ENCODE measurements at places on chromosomes 6 and 20.

- DNase-seq = no peak
Measured at GRCh38 chr6:146289816-146290588, 253.6 kb upstream of the RAB32 start.

DNA sequence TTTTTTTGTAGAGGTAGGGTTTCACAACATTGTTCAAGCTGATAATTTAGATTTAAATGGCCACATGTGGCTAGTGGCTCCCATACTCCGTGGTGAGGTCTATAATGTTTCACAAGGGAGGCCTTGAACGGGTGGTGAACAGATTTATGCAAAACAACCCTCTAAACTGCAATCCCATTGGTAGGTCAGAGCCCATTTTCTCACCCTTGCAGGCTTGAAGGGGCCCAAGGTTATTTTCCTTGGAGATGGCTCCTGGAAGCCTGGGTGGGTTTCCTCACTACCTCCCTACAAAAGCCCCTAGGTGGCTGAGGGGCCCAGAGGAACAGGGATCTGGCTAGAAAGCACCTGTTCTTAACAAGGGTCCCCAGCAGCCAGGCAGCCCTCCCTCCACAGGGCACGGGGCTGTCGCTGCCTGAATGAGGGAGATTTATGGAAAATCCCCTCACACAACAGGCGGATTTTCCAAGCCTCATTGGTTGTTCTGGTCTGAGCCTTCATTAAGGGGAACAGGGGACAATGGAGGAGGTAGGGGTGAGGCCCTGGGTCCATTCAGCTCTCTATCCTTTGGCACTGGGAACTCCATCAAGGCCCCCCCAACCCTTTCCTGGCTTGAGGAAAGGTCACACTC lies 64.6 kb downstream of the VEGFA start:
- DNase-seq = no peak

DNA sequence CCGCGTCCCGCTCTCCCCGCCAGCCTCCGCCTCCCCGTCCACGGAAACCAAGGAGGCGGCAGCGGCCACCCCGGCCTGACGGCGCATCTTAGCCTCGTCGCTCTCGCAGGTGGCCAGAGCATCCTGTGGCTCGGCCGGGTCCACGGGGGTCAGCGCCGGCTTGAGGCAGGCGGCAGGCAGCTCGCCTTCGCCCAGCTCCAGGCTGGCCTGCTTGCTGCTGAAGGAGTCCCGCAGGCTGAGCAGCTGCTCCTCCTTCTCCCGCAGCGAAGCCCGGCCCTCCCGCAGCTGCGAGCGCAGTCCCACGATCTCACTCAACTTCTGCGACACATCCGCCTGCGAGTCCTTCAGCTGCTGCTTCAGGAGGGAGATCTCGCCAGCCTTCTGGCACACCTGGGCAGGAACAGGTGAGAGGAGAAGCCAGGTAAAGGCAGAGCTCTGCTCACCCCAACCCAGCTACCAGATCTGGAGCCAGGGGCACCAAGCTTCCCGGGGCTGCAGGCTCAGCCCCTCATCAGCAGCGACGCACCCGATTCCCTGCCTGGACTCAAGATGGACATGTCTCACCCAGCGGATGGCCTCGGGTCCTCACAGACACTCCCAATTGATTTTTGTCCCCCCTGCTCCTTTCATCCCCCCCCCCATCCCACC lies 5.2 kb upstream of the FASTKD5 start:
- no peak for DNase-seq

GRCh38 chr6:24833711-24834386 lies 35.1 kb upstream of the ARMH2 start:
- no peak for DNase-seq

- peak; percentile 37 for DNase-seq
Measured at GRCh38 chr20:52683761-52684160, 288.4 kb upstream of the TSHZ2 start.

- no peak for DNase-seq
Measured at GRCh38 chr20:19889011-19889953, 127.9 kb upstream of the NAA20 start.

- no peak for DNase-seq
Measured at GRCh38 chr6:34549026-34549803, 6.9 kb downstream of the SPDEF start.

- DNase-seq = no peak
Measured at GRCh38 chr6:142631517-142632385, 313.2 kb downstream of the HIVEP2 start.

DNA sequence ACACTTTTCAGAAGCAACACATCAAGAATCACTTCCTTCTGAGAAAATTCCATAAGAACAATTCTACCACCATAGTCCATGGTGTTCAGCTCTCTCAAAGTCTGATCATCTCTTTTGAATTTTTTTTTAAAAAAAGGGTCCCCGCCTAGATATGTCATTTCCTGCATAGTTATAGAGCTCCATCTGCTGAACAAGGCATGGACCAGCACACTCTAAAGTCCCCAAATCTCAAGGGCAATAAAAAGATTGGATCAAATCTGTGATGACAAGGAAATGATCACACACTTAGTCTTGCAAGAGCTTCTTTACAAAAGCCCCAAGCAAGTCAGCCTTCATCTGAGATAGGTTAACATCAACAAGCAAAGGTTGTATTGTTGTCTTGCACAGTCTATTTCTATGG lies 100.7 kb upstream of the STMND1 start:
- DNase-seq = no peak

GRCh38 chr20:44057698-44058675 lies 129.0 kb downstream of the JPH2 start:
- peak; percentile 27 for DNase-seq

- no peak for DNase-seq
Measured at GRCh38 chr6:140178520-140178919, 804.1 kb upstream of the CITED2 start.

- DNase-seq = no peak
Measured at GRCh38 chr6:154937306-154938220, 57.6 kb upstream of the TIAM2 start.

GRCh38 chr6:149913540-149914240 lies 9.2 kb downstream of the RAET1G start:
- no peak for DNase-seq

- no peak for DNase-seq
Measured at GRCh38 chr6:36357872-36358225, 21.2 kb upstream of the BNIP5 start.

- no peak for DNase-seq
Measured at GRCh38 chr6:90118069-90118468, 178.6 kb downstream of the BACH2 start.

- DNase-seq = no peak
Measured at GRCh38 chr6:169115632-169116031, 138.0 kb downstream of the THBS2 start.

DNA sequence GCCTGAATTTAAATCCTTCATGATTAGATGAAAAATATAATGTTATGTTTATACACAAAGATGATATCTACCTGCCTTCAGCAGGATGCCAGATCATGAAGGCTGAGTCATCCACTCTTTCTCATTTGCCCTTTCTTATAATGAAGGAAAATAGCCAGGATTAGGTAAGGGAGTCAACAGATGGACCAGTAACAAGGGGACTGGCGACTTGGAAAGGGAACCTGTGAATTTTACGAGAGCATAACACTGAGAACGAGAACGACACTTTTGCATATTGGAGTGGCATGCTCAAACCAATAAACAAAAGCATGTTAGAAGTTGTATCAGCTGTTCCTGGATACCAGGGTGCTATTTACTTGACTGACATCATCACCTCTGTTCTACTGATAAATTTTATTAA lies 154.0 kb downstream of the LAMP5 start:
- no peak for DNase-seq

GRCh38 chr20:19380211-19380610 lies 167.8 kb downstream of the SLC24A3 start:
- DNase-seq = no peak

- no peak for DNase-seq
Measured at GRCh38 chr6:169926617-169927417, 175.4 kb downstream of the ERMARD start.

DNA sequence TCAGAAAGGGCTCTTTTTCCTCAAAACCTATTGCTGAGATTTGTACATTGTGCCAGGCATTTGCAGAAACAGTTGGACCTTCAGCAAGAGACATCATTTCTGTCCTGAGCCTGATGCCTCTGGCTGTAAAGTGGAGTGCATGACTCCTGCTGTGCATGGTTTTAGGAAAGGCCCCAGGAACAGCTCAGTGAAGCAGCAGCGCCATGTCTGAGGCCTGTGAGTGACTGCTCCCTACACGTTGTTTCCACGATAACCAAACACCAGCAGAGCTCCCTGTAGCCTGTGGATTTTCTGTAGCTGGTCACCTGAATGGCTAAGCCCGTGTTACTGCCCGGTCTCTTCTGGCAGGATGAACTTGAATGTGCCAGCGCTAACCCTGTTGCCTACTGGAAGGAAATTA lies 232.5 kb downstream of the TFAP2C start:
- DNase-seq = no peak

GRCh38 chr6:109739686-109740085 lies 48.6 kb downstream of the FIG4 start:
- DNase-seq = no peak

GRCh38 chr6:160027931-160028330 lies 59.0 kb downstream of the IGF2R start:
- DNase-seq = no peak

- no peak for DNase-seq
Measured at GRCh38 chr6:35558571-35558970, 45.9 kb upstream of the TULP1 start.

- DNase-seq = no peak
Measured at GRCh38 chr6:109320072-109320471, 62.2 kb downstream of the CD164 start.

DNA sequence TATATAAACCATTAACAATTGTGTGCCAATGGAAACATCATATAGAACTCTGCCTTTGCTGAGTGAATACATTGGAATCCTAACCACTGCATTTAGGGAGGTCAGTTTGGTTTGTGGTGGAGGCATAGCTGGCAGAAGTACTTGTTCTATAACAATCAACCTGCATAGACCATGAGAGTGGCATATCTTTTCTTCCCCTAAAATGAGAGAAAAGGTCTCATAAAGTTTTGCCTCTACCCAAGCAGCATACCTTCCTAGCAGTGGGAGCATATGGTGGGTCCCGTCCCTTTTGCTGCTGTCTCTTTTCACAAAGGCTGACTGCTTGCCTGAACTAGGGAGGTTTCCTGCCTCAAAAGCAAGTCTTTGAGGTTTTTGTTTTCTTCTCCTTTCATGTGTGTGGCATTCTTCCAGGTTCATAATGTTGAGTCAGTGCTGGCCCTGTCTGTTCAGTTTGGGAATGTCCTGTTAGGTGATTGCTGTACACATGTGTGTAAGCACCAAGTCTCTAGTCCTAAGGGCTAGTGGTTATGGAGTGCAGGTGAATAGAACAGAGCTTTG lies 61.2 kb upstream of the SUPT3H start:
- DNase-seq = no peak

DNA sequence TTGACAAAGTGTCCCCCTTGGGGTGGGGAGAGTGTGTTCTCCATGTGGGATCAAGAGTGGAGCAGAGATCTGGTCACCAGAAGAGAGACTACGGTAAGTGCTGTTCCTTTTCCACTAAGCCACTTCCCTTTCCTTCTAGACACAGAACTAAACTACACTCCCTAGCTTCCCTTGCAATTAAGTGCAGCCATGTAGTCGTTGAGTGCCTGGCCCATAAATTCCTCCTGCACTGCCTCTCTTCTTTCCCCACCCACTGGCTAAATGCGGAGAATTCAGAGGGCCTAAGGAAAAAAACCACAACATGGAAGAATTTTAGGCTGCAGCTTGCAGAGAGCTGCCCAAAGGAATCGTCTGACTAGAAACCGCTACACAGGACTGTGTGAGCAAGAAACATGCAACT lies 1.5 kb downstream of the WDR27 start:
- DNase-seq = no peak

DNA sequence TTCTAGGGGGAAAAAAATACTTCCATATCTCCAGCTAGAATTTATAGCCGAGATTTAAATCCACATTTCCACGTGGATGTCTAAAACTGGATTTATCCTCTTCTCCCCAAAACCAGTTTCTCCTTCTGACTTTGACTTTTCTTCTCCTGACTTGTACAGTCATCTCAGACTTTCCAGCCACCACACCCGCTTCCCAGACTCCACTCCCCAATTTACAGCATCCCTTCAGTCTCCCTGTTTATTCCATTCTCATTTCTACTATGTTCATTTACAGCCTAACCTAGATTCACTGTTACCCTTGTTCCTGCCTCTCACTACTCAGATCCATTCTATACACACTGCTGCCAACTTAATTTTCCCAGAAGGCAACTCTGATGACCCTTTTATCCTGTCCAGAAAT lies 224.8 kb downstream of the KHDC1L start:
- DNase-seq = no peak

- no peak for DNase-seq
Measured at GRCh38 chr20:8583012-8583565, 451.0 kb downstream of the PLCB1 start.
